ENCODE measurements at places on chromosomes 7 and 10.

GRCh38 chr10:60898321-60898720, 45.7 kb downstream of the RHOBTB1 start:
- no peak for DNase-seq

DNA sequence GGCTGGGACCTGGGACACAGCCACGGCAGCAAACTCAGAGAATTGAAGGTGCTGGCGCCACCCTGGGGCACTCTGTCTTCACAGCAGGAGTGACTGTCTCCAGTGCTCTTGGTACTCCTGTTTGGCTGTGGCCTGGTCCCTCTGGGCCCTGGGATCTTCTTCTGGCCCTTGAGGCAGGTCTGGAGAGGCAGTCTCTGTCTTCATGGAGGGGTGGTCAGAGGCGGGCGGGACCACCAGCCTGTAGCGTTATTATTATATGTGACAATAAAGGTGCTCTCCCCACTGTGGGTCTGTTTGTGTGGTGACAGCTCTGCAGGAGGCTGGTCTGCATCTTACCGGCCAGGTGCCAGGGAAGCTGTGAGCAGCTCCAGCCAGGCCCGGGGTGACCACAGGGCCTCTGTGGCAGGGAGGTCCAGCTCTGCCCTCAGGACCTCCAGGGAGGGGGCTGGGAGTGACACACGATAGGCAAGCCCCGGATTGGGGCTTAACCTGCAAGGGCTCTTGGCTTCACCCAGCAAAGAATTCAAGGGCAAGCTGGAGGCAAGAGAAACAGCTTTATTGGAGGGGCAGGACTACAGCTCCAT, 70.3 kb downstream of the MYL10 start:
- DNase-seq = no peak

DNA sequence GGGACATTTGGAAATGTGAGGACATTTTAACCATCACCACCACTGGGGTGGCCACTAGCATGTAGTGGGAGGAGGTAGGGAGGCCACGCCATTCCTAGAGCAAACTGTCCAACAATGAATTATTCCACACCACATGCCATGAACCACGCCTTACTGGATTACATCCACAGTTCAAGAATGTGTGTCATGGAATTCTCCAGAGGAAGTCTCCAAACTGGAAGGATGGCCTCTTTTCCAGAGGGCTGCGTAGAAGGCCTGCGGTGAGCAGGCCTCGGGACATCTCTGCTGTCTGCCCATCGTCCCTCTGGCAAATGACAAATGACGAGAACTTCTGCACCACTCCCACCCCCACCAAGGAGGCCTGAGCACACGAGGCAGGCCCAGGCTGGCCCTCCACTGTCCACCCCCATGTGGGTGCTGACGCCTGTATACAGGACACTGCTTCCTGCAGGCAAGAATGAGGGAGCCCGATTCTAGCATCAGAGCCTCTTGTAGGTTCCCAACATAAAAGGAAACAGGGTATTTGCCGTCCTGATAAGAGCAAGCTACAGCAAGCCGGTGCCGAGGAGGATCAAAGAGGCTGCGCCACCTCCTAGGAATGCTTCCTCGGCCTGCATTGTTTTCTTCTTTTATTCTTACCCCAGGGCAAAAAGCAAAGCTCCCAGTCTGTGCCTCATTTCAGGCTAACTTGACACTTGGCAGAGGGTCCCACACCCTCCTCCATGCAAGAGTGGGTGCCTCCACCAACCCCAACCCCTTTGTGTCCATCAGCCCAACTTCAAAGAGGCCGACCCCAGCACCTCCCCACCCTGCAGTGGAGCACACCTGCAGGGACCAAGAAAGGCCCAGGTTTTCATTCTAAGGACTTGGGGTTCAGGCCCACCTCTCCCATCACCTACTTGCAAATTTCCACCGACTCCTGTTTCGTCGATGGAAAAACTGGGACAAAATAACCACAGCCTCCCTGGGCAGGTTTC, 23.9 kb downstream of the TNS3 start:
- no peak for DNase-seq

GRCh38 chr7:18210377-18210776, 182.7 kb upstream of the PRPS1L1 start:
- no peak for DNase-seq

DNA sequence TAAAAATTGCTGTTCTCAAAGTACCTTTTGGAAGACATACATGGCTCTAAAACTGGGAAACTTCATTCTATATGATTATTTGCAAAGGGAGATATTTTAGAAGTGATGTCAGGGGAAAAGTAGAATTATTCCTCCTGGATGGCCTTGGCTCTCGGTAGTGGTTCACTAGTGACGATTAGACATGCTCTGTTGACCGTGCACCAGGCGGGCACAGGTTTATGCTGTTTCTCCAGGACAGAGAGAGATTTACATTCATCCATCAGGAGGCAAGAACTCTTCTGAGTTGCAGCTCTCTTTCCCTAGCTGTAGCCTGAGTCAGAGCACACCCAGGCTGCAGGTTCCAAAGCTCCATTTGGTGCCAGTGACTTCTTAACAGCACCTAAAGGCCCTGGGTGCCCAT, 184.9 kb upstream of the WDR11 start:
- DNase-seq = no peak

- no peak for DNase-seq
Observed at GRCh38 chr7:21504021-21504420, 38.8 kb upstream of the DNAH11 start.

GRCh38 chr7:6529643-6530042, 21.6 kb downstream of the GRID2IP start:
- DNase-seq = no peak

DNA sequence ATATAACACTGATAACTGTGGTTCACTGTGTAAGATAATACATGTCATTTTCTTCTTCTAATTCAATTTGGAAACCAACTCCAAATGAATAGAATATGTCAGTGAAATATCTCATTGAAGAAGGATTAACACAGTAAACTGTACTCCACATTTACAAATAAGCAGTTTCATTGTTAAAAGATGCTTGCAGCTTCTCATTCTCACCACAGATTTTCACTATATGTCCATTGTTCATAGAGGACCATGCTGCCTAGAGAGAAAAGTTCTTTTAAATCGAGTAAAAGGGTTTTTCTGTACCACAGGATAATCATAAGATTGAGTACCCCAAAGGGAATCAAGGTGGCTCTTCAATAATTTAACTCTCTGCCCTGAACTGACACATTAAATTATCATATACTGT, 165.5 kb downstream of the LRRN3 start:
- DNase-seq = no peak

DNA sequence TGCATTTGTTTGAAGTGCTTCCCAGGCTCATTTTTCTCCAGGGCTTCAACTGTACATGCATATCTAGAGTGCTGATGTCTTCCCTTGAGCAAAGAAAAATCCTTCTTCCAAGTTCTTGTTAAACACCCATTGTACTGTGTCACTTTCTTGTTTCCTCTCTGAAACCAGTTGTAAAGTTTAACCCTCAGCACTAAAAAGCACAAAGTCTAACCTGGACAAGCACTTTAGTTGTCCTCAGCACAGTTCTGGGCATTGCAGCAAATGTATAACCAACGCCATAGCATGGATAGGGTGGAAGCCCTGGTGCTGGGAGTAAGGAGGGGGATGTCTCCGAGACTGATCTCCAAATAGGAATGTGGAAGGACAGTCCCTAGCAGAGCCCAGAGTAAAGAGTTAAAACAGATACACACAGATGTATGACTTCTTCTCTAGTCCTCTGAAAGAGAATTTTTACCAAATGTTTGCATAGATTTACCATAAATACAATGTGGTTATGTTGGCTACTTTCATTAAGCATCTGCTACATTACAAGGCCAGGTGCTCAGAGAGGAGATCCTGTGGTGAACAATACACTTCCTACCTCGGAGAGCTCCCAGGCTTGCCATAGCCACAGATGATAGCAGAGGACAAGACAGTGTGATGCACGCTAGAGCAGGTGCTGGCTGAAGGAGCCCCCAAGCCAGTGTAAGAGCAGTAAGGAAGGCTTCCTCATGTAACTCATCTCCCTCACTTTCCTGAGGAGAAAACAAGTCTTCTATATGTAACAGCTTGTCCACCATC, 57.0 kb downstream of the DNAJC12 start:
- DNase-seq = no peak

- no peak for DNase-seq
Observed at GRCh38 chr10:59588791-59589190, 120.9 kb downstream of the SLC16A9 start.

DNA sequence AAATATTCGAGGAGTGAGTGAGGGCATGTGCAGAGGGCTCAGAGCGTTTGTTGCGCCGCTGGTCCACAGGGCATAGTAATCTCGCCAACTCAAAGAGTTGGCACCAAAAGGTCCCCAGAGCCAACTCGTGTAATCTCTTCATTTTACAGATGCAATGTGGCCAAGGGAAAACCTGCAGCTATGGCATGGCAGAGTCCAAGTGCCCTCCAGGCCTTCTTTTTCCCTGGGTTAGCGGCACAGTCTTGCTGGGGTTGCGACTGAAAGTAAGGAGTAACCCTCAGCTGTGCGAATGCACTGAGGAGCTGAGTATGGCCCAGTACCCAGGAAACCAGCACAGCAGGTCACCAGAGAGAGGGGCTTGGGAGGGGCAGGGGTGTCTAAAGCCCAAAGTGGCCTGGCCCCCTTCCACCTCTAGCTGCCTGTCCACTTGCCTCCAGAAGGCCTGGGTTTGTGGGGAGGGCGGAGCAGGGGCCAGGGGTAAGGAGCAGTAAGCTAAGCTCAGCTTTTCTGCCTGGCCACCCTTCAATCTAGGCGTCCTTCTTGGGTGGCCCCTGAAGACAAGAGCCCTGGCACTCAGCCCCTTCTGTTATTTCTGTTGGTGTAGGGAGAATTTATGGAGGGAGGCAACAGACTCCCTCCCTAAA, 3.3 kb upstream of the GAD2 start:
- DNase-seq = no peak

DNA sequence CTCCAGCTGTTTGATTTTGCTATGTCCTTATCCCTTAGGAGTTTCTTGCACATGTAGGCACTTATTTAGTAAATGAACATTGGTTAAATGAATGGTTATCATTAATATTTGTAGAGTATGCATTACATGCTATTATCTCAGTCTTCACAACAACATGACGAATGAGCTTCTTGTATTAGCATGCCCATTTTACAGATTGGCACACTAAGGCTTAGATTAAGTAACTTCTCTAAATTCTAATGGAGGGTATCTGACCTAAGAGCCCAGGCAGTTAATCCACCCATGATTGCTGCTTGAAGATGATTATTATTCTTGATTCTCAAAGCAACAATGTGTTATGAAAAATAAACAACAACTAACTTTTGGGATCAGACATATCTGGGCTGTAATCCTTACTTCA, 32.7 kb downstream of the SP8 start:
- DNase-seq = no peak

DNA sequence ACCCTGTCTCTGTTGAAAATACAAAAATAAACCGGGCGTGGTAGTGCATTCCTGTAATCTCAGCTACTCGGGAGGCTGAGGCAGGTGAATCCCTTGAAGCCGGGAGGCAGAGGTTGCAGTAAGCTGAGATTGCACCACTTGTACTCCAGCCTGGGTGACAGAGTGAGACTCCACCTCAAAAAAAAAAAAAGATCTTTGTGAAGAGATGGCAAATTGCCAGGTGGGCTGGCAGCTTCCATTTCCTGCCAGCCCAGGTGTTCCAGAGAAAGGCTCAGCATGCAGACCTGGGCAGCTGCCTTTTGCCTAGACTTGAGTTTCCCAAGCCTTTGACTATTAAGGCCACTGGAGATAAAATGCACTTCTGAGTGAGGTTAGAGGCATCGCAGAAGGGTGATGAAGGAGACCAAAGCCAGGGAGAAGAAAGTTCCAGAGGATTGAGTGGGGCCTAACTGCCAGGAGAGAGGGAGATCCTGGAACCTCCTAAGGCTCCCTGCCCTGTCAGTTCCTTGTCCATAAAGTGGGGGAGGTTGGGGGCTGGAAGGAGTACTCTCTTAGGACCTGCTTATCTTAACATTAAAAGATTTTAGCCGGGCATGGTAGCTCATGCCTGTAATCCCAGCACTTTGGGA, 10.0 kb upstream of the DDIT4 start:
- DNase-seq = no peak

GRCh38 chr10:14476006-14476405, 145.3 kb upstream of the FRMD4A start:
- no peak for DNase-seq

DNA sequence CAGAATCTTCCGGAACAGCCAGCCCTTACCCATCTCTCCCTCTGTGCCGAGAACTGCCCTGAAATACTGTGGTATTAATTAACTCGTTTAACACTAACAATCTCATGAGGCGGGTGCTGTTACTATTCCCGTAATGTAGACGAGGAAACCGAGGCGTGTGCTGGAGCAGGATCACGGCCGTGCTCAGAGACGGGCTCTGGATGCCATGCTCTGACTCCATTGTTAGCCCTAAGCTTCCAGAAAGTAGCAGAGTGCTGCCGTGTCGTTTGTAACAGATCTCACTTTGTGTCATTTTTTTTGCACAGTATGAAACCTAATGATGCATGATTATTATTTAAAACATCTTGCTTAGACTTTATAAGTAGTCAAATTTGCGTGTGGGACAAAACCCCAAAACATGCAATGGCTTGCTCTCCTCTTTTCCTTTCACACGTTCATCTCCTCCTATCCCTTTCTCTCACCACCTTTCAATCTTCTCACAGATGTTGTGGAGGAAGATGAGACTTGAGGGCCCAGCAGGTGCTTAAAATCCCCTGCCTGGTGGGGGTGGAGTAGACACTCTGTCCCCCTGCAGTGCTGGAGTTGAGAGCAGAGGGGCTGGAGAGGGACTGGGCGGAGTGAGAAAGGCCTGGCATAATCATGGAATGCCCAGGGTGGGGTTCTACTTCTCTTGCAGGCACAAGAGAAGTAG, 482 bp upstream of the ACTR3C start:
- DNase-seq = no peak

- no peak for DNase-seq
Observed at GRCh38 chr7:45162943-45163691, 5.5 kb downstream of the RAMP3 start.

DNA sequence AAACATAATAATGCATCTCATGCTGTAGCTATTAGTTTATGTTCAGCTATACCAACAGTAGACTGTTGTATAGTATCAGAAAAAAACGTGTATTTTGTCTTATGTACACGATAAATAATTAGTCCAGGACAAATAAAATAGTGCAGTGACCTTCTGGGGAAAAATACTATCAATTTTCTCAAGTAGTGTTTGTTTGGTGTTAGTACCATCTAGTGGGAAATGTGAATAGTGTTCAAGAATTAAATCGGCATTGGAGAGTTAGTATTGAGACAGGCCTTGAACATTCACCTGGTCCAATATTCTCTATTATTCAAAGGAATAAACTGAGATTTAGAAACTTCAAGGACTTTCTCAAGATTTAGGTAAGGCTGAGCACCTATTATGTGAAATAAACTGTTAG, 21.7 kb upstream of the OR2A5 start:
- no peak for DNase-seq

GRCh38 chr7:27478084-27478483, 184.6 kb downstream of the HIBADH start:
- no peak for DNase-seq

All from frontal cortex (tissue), 4 donors.